ENCODE measurements at places on chromosomes 2 and 18.

DNA sequence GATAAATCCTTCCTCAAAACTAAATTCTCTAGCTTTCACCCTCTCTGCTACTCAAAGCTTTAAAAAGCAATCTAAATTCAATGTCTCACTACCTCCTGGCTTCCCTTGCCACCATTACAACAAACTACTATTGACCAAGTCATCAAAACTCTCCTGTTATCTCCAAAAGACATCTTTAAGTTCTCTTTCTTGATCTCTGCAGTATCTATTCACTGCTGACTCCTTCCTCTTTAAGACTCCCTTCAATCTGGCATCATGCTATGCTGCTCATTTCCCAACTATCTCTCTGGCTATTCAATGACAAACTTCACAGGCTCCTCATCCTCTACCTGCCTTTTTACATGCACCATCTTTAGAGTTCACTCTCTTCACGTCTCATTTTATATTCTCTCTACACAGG is 5.9 kb downstream of the PPP3R1 start:
- DNase-seq: no peak

- DNase-seq: no peak
These were observed 148.2 kb downstream of the PHLPP1 start for GRCh38 chr18:62863579-62864001.

DNA sequence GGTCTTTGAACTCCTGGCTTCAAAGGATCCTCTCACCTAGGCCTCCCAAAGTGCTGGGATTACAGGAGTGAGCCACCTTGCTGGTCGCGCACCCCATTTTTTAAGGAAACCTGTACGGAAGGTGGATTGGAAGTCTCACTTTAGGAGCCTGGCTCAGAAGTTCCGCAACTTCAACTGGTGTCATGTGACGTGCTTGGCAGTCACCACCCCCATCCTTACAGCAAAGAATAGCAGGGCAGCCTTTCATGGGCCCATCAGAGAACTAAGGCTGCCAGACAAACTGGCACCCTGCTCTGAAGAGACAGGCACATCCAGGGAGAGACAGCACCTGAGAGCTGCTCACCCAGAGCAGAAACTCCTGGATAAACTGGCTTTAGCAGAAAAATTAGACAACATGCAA is 3.3 kb upstream of the SLC66A2 start:
- peak; percentile 40 for DNase-seq

GRCh38 chr2:197128897-197129296 is 181.7 kb downstream of the ANKRD44 start:
- DNase-seq: no peak

DNA sequence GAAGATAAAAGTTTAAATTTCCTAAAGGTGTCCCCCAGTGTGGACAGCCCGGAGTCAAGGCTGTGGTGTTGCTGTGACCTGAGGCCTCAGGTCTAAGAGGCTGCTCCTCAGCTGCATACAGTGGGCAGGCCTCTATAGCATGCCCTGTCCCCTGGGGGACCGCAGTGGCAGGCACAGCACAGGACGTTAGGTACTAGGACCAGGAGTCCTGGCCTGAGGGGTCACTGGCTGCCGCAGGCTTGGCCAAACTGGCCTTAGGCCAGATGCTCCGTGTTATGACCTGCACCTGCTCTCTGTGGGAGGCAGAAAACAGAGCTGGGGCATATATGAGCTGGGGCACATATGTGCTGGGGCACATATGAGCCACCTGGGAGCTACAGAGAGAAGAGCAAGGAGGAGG is 21.2 kb upstream of the MAL start:
- DNase-seq: no peak

GRCh38 chr18:31250902-31251301 is 67.1 kb upstream of the DSG1 start:
- no peak for DNase-seq

DNA sequence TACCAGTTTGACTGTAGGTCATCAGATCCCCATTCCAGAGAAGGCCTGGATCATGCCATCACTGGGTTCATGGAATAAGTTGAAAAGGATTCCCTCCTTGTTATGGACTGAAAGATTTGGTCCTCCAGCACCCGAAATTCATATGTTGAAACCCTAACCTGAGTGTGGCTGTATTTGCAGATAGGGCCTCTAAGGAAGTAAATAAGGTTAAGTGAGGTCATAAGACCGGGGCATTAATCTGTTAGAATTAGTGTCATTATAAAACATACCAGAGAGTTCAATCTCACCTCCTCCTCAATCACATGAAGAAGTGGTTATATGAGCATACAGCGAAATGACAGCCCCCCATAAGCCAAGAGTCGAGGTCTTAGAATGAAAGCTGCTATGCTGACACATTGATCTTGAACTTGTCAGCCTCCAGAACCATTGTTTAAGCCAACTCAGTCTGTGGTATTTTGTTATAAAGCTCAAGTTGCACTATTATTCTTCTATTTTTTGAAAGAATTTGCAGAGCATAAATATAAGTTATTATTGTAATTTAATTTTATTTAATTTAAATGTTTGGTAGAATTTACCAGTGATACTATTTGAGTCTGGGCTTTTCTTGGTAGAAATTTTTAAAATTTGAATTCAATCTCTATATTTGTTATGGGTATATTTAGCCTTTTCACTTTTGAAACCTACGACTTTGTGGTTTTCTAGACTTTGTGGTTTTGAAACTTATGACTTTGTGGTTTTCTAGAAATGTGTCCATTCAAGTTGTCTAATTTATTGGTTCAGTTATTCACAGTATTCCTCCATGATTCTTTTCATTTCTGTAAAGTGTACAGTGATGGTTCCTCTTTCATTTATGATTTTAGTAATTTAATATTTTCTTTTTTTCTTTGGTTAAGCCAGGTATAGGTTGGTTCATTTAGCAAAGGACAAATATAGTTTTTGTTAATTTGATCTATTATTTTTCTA is 1206.7 kb upstream of the CDH2 start:
- no peak for DNase-seq

- DNase-seq: no peak
These were observed 169.5 kb downstream of the HRH4 start for GRCh38 chr18:24629921-24630320.

- DNase-seq: no peak
These were observed 39.7 kb upstream of the MAP4K4 start for GRCh38 chr2:101657787-101658186.

DNA sequence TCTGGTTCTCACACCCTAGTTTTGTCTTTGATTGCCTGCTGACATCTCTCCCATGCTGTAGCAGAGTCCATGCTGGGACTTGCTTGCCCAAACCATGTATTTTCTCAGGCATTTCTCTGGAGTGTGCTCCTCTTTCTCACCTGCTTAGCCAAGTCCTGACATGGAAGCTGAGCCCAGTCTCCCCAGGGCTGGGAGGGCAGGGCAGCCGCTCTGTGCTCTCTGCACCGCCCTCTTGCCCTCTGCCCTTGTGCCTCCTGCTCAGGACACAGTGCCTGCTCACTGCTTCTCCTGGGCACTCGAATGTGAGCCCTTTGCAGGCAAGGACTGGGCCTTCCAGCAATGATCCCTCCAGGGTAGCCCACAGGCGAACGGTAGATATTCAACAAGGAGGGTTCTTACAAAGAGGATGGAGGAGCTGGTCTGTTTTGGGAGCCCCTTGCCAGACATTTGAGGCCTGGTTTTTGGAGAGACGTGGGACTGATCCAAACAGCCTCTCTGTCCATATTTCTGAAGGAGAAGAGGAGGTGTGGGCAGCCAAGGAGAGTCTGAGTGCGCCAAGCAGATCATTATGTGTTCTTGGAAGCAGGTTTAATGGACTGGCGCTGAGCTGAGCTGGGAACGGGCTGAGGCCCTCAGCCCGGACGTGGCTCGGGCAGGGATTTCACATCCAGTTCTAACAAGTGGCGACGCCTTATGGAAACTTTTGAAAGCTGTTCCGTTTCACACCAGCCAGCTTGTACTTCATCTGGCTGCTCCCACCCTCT is 4.0 kb downstream of the SLC14A2 start:
- DNase-seq: no peak

- no peak for DNase-seq
These were observed 420.3 kb downstream of the SOCS6 start for GRCh38 chr18:70709144-70709543.

GRCh38 chr2:138621139-138621538 is 119.6 kb downstream of the SPOPL start:
- no peak for DNase-seq

- DNase-seq: no peak
These were observed 98.1 kb upstream of the YPEL5 start for GRCh38 chr2:30048636-30049175.

DNA sequence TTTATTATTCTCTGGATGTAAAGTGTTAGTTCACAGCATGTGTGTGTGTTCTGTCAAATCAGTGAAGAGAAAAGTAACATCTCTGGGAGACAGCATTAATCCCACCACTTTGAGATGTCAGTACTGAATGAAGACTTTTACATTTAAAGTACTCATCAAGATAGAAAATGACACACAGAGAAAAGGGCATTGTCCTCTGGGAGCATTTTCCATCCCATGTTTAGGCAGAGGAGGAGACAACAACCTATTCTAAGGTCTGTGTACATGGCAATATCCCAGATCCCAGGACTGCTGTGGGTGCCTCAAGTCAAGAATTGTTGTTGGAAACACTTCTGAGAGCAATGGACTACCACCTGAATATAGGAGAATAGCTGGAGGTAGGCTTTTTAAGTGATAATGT is 201.5 kb downstream of the PPP1R1C start:
- DNase-seq: no peak

DNA sequence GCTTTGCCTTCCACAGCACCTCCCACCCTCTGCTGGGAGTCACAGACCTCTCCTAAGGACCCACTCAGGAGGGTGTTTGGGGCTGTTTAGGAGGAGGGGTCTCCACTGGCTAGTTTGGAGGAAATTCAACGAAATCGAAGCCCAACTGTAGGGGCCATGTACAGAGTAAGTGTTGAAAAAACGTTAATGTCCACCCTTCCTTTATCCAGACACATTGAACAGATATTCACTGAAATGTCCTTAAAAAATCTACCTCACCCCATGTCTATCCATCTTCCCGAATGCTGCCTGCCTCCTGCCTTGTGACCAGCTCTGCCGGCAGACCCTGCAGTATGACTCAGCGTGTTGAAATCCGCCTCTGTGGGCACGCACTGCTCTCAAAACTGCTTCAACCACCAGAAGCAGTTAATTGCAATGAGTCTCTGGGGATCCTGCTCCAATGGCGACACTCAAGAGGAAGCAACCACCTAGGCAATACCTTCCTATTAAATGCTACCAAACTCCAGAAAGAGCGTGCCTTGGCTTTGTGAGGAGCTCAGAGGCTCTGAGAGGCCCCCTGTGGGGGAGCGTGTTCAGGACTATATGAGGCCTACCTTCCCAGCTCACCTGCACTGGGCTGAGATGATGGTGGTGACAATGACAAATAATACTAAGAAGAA is 61.4 kb upstream of the RTN4 start:
- DNase-seq: no peak

DNA sequence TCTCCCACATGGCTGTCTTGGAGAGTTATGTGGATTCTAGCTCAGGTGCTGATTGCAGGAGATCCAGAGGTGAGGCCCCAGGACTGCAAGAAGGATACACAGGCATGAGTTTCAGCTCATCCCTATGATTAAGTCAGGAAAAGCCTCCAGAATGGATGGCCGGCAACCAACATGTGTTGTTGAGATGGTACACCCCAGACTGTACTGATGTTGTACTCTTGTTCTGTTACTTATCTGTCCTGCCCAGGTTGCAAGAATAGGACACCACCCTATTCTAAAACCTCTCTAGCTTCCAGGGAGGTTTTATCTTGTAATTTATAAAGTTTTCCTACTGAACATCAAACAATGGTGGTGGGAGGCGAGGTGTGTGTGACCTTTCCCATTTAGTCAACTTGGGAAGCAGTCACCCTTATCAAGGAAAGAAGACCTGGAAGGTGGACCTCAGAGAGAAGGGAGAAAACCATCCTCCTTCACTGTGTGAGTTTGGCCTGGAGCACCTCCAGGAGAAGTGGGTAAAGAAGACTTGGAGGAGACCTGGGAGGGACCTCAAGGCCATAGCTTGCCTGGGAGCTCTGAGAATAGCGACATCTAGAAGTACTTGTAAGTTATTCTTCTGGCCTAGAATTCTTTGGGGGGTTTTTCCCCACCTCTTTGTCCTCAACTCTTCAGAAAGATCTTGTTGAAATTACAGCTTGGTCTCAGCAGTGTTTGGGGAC is 8.6 kb downstream of the FAM124B start:
- DNase-seq: no peak

- no peak for DNase-seq
These were observed 950 bp downstream of the KLHL30 start for GRCh38 chr2:238139196-238140039.

DNA sequence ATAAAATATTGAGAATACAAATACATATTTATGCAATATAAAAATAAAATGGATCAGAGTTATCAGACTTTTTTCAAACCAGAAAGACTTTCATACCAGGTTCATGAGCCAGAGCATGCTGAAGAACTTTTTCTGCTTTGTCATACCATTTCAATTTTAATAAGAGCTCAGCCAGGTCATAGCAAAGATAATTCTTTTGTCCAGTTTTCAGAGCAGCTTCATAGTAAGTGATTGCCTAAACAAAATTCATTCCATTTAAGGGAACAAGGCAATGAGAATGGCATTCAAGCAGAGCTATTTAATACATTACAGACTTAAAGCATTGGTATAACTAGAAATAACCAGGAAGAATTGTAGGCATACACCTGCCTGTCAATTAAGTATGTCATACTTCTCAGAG is 42.3 kb downstream of the TTC21B start:
- no peak for DNase-seq

GRCh38 chr2:221133941-221134340 is 438.2 kb downstream of the EPHA4 start:
- DNase-seq: no peak

- no peak for DNase-seq
These were observed 520.0 kb upstream of the SALL3 start for GRCh38 chr18:78459668-78460067.

GRCh38 chr2:172465417-172466334 is 38.3 kb downstream of the ITGA6 start:
- DNase-seq: no peak

- DNase-seq: no peak
These were observed 7.0 kb downstream of the FAM228A start for GRCh38 chr2:24181849-24182248.

GRCh38 chr2:98759338-98759737 is 28.4 kb upstream of the MGAT4A start:
- no peak for DNase-seq

Measured in type B pancreatic cell (in vitro differentiated cells).